ENCODE measurements at places on chromosomes 2 and 18.

- DNase-seq: no peak
These were observed 301.3 kb downstream of the LPIN1 start for GRCh38 chr2:12047761-12048160.

GRCh38 chr2:205660521-205661124 is 21.7 kb upstream of the NRP2 start:
- no peak for DNase-seq

DNA sequence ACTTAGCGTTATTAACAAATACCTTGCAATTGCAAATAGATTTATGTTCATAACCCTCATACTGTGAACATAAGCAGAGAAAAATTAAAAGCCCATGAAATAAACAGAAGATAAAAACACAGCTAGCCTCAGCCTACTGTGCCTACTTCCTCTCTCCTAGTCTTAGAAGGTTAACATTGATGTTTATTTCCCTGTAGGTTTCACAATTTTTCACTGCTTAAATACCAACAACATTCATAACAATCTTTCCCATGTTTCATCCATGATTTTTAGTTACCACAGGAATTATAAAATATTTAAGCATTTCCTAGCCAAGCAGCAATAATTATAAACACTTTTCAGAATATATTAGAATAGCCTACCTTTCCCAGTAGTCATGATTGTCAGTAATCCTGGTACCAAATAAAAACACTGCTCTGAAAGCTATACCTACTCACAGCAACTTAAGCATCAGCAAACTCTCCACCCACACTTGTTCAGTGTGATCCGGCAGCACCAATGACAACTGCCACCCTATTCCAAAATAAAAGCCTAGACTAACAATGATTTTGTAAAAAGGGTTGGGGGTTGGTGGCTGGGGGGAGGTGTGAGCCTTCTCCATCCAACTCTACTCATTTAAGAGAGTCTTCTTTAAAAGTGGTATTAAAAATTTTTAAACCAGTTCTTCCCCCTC is 40.6 kb upstream of the RNU4ATAC start:
- DNase-seq: no peak

DNA sequence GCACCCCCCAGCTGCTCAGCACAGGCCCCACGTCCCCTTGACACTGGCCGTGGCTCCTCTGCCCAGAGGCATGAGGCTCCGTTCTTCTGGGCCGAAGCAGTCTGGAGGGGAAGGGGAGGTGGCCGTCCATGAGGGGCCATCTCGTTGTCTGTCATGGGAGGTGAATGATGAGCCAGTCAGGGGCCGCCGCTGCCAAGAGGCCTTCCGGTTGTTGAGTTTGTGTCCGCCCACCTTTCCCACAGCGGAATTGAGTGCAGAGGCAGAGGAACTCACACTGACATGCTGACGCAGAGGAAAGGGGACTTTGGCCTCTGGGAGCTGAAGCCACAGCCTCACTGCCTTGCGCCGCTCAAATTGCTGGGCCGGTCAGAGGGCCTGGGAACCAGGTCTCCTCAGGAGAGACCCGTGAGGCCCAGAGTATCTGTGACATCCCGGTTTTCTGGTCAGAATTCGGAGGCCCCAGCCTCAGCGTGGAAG is 268.4 kb downstream of the ATAD2B start:
- peak; percentile 12 for DNase-seq

GRCh38 chr18:61955644-61956043 is 62.8 kb upstream of the RNF152 start:
- no peak for DNase-seq

DNA sequence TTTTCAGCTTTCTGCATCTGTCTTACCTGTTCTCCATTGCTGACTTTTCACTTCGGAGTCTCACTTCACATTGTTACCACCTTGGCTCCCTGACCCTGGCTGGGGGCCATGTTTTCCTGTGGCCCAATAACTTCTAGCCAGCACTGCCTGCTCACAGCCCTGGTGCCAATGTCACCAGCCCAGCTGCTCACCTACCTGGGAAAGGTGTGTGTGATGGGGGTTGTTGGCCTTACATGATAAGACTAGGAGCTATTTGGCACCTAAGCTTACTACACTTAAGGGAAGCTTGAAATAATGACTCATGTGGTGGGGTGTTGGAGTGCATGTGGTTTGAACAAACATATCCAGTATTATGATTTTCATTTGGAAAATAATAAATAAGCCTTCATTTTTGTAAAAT is 37.5 kb upstream of the PGAP1 start:
- DNase-seq: no peak

- DNase-seq: no peak
These were observed 60.1 kb downstream of the ST3GAL5 start for GRCh38 chr2:85828725-85829124.

DNA sequence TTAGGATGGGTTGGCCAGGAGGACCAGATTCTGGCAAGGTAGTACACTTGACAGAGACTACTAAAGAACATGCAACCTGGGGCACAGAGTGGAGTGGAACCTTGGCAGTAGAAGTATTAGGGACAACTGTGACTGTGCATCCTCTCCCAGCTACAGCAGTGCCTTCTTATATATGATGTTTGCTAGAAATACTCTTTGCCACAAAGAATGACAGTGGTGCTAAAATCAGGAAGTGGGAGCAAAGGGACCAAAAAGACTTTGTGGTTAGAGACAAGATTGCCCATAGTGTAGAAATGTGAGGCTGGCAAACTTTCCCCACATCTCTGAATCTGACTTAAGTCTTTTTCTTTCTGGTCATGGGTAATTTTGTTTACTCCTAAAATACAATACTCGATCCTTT is 9.4 kb upstream of the SLC38A11 start:
- no peak for DNase-seq

DNA sequence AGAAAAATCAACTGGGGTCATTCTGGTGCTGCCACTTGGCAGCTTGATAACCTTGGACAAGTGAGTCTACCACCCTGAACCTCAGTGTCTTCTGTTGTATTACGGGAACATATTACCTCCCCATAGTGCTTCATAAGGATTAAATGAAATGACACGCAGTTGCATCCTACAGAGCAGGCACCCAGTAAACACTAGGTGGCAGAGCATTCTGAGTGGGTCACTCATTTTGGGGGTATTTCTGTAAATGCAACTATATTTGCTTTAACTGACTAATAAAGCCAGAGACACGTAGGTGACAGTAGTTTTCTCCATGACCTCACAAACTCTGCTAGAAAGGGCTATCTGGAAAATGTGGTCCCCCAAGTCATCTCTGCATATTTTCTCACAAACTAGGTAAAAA is 4.7 kb downstream of the CD226 start:
- DNase-seq: no peak

GRCh38 chr18:45666520-45666919 is 51.2 kb downstream of the SLC14A2 start:
- peak; percentile 63 for DNase-seq

DNA sequence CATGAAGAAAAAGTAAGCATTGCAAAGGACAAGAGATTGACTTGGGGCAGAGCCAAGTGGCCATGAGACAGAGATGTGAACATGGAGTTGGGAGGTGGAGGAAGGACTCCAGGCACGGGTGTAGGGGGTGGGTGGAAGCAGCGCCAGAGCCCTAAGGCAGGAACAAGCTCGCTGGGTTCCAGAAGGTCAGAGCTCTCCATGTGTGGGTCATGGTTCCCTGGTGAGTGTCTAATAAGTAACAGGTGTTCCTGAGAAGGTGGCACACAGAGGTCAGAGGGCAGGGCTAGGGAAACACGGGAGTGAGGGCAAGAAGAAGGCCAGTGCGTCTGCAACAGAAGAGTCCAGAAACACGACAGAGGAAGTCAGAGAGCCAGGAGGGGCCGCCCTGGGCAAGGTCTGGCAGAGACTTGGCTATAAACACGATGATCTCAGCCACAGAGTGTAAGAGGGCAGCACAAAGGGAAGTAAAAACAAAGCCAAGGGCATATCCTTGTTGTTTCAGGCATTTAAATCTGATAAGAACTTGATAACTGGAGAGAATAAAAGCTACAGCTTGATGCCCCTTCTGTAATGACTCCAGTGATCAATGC is 260.8 kb downstream of the TGIF1 start:
- no peak for DNase-seq

- no peak for DNase-seq
These were observed 369.6 kb downstream of the PID1 start for GRCh38 chr2:228901531-228901930.

GRCh38 chr18:22452226-22452668 is 34.5 kb upstream of the CTAGE1 start:
- DNase-seq: no peak

- DNase-seq: no peak
These were observed 131.5 kb upstream of the MEIS1 start for GRCh38 chr2:66303471-66303870.

GRCh38 chr2:218292048-218293014 is at the start of gene TMBIM1:
TMBIM1 (minus strand) TSS chr2:218292503; CDS start chr2:218282141, 10,362 bp downstream.
- DNase-seq: peak; percentile 77

- DNase-seq: no peak
These were observed 3.9 kb downstream of the ANKRD44 start for GRCh38 chr2:197306696-197307040.

DNA sequence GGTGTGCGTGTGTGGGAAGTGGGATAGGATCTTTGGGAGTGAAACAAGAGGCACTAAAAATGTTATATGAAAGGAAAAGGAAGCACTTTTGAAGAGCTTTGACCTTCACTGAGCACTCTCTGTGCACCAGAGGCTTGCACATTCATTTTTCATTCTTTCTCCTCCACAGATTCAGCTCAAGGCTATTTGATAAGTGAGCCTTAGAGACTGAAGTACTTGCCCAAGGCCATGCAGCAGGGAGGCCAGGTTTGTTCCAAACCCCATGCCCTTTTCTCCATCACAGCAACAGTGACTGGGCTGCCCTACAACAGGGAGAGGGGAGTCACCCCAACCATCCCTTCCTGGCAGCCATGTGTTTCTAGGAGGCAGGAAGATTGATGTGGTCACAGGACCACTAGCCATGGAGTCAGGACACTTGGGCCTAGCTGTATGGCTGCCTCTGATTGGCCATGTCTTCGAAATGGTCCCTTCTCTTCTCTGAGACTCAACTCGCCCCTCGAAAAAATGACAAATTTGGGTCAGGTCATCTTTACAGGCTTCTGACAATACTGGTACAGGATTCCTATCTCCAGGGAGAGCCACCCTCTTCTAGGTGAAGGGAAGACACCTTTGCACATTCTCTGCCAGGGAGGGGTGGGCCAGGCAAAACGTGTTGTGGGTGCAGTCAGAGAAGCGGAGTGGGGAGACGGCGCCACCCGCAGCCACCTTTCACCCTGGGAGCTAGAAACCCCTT is 123.5 kb upstream of the MYCN start:
- DNase-seq: no peak

DNA sequence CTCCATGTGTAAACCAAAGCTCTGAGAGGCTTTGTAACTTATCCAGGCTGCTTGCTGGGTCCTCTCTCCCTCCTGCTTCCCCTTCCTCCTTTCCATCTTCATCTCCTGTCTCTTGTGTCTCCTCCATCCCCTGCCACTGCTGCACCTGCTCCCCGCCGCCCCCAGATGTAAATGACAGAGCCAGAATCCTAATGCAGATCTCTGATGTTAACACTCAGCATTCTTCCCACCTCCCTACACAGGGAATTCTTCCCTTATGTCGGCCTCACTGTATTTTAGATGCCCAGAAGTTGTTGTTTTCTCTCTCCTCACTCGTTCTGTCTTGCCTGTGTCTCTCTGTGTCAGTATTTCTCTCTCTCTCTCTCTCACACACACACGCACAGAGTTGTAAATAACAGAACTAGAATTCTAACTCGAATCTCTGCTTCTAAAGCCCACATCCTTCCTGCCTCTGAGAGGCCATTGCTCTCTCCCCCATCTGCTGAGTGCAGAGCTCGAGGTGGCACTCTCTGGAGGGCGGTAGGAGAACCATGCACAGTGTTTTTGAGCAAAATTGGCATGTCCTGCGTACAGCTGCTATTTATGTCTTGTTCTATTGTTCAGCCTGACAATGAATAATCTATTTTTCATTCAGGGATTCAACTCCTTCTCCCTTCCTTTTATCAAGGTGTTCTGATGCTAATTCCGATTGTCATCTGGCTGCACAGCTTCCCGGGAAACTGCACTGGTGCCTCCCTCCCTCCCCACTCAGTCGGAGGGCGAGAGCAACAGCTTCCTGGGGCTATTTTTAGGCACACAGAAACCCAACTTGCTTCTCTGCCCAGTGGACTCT is 219.9 kb downstream of the SH3RF3 start:
- DNase-seq: peak; percentile 47

GRCh38 chr18:56659111-56659510 is 8.0 kb downstream of the WDR7 start:
- DNase-seq: no peak

DNA sequence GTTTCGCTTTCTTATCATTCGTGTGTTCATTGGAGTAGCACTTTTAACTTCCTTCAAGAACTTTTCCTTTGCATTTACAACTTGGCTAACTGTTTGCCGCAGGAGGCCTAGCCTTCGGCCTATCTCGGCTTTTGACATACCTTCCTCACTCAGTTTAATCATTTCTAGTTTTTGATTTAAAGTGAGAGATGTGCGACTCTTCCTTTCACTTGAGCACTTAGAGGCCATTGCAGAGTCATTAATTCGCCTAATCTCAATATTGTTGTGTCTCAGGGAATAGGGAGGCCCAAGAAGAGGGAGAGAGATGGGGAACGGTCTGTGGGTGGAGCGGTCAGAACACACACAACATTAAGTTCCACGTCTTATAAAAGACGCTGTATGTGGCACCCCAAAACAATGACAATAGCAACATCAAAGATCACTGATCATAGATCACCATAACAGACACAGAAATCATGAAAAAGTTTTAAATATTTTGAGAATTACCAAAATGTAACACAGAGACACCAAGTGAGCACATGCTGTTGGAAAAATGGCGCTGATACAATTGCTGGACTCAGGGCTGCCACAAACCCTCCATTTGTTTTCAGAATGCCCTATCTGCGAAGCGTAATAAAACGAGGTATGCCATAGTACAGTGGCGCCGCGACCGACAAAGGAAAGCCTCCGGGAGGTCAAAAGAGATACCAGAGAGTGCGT is 553 bp downstream of the TIGD1 start:
- DNase-seq: peak; percentile 15

- no peak for DNase-seq
These were observed 14.1 kb upstream of the EML6 start for GRCh38 chr2:54709336-54709809.

DNA sequence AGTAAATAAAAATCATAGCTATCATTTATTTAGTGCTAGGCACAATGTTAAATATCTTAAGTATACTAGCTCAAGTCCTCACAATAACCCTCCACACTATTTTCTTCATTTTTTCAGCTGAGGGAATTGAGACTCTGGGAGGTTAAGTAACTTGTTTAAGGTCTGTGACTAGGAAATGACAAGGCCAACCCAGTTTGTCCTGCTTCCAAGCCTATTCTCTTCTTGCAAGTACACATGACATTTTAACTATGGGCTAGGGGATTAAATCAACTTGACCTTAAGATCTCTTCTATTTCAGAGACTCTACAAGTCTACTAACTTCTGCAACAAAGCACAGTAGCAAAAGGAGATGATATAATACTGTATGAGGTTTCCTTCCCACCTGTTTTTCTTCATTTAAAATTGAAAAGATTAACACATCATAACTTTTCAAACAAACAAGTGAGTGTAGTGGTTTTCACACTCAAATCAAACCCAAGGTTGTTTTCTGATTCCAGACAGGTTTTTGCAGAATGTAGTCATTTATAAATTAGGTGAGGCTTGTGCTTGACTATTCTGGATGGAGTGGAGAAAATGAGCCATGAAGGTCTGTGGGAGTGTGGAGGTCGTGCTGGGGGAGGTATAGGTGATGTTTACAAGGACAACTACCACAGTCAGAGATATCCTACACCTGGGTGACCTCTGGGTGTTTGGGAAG is 57.0 kb downstream of the CD28 start:
- DNase-seq: peak; percentile 62

All from activated CD4-positive, alpha-beta T cell treated with anti-CD3 and anti-CD28 coated beads, Interleukin-2, Interleukin-4, amounts not matched to agents 100 ng/mL and 50 ng/mL, durations not matched to agents 16 hours and 8 hours (primary cell).